SW480 (cell line): ENCODE measurements at places on chromosomes 5 and 9.
A peak's percentile ranks its signal among the peaks of the same experiment; 100 is the strongest.

- DNase-seq, result no peak
Observed at GRCh38 chr5:132099076-132099748, 25.6 kb downstream of the CSF2 start.

- no peak for DNase-seq
Observed at GRCh38 chr9:120331913-120332312, 248.1 kb downstream of the CDK5RAP2 start.

DNA sequence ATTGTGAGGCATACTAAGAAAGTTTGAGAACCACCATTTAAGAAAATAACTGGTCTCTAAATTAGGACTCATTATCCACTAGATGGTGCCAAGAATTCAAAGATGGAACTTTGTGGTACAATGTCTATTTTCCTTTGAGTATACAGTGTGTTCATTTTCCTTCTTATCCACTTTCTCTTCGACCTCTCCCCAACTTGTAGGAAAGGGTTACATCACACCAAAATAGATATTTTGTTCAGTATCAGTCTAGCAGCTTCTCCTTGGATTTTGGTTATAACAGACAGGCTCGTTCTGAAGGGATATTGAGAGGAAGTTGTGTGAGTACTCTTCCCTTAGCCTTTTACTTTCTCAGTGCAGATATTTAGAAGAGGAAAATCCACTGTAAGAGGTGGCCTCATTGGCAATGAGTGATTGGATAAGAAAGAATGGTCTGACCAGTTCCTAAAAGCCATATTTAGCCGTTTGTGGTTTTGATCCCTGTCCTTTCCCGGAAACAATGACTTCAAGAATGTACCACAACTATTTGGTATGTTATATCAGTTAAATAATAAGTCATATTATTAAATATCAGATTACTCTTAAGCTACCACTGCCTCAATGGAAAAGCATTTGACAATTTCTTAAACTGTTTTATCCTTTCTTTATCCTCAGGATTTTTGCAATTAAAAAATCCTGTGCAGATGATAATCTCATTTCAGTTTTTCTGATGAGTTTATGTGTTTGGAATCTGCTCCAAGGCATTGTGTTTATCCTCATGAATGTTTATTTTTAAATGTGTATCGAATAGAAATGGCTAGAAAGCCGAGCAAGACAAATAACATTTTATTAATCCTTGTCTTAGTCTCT lies 69.0 kb upstream of the GRAMD2B start:
- DNase-seq, result peak; percentile 96

DNA sequence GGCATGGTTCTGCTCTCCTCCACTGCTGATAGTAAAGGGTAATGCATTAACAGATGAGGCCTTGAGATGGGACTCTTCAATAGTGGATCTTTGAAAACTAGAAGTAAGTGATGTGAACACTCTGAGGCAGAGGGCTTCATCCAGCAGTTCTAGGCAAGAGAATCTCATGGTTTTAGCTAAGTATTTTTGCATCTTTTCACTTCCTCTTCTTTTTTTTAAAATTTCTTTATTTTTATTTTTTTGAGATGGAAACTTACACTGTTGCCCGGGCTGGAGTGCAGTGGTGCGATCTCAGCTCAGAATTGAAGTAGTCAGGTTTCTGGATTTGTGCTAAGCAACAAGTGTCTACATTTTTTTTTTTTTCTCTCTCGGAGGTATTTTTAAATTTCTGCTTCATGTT lies 101.9 kb downstream of the MTRR start:
- no peak for DNase-seq

- DNase-seq, result no peak
Observed at GRCh38 chr5:132663771-132664695, 6.1 kb downstream of the IL13 start.

DNA sequence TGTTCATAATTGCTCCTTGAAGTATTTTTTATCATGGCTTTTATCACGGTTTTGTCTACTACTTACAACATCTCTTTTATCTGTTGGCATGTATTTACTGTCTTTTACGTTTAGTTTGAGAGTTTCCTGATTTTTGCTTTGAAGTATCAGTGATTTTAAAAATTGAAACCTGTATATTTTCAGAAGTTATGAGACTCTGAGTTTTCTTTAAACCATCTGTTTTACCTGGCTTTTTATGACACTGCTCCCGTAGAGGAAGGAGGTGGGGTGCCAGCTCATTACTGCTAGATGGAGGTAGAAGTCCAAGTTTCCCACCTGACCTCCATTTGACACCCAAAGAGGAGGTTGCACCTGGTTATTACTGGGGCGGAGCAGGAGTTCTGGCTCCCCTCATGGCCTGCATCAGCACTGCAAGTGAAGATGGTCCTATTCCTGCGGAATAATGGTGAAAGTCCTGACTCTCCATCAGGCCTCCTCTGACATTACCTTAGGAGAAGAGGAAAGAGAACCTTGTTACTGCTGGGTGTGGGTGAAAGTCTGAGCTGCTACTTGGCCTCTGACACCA lies 10.0 kb upstream of the ZNF131 start:
- peak; percentile 40 for DNase-seq

- no peak for DNase-seq
Observed at GRCh38 chr5:86152988-86153560, 464.7 kb upstream of the COX7C start.

DNA sequence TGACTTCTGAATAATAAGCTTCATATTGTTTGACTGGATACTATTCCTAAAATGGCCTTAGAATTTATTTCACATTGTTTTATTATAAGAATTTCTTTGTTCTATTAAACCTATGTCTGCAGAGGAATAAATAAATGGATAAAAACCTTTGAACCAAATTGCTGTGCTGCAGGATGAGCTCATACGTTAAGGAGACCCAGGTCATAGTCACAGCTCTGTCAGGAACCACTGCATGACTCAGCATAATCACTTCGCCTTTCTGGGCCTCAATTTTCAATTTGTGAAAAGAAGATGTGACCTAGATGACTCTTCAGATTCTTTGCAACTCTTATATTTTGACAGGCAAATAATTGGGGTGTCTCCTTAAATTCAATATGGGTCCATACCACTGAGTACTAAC lies 36.7 kb upstream of the HMHB1 start:
- no peak for DNase-seq

DNA sequence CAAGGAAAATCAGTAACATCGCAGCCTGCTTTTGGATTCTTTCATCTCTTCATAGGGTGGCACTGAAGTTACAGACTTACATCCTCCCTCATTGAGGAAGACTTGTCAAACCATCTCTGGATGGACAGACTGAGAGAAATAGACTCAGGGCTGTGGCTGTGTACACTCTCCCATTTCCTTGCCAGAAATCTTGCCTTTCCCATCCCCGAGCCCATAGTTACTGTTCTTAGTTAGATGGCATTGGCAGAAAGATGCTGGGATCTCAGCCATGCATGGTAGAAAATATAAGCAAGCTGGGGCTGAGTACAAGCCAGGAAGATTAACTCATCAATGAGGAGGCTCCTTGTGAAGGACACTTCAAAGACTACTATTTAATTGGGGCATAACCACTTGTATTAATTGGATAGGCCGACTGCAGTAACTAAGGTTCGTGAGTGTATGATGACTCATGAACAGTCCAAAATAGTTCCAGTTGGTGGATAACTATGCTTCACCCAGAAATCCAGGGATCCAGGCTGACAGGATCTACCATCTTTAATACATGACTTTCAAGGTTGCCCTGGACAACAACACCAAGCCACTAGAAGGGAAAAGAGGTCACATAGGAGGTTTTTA lies 137.9 kb downstream of the TMEM38B start:
- no peak for DNase-seq

DNA sequence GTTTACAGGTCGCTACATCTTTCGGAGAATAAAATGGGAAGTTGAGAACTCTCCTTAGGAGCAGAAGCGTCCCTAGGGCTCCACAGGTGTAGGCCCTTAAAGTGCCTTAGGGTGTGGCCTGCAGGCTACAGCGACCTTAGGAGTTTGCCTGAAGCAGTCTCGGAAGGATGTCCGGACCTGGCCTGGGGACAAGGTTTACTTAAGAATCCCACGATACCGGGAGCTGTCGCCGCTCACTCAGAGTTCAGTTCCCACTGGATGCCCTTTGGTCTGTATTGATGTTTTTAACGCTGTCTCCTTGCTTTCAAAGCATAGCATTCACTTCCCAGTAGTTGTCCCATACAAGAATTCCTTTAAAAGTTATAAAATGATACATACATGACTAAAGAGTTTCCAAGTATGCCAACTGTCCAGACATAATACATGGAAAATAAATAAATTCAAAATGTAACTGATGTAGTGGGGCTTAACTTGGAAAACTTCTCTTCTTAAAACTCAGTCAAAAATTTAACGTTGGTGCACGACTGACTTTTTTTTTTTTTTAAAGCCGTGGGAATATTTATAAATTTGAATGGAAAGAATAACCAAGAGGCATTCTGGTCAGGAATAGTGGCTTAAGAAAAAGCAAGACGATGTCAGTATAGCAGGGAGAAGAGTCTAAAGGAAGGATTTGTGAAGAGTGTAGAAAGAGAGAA lies 848 bp downstream of the RAD50 start:
- DNase-seq, result peak; percentile 79

DNA sequence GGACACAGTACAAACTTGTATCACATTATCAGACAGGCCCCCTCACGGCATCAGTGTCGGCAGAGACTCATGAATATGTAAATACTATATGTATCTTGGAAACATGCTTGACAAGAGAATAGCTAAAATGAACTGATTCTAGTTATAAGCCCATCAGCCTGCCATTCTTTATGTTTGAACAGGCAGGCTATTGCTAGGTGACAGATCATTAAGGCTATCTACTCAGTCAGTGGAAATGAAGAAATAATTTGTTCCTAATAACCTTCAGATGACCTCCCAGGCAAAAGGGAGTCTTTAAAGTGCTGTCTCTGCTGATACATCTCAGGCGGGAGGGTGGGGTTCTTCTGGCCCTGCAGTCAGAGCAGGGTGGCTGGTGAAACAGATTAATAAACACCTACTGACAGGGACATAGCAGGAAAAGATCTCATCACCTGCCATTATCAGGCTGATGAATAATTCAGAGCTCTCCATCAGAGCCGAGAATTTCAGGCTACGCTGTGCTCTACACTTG lies 394.2 kb downstream of the RASEF start:
- no peak for DNase-seq

DNA sequence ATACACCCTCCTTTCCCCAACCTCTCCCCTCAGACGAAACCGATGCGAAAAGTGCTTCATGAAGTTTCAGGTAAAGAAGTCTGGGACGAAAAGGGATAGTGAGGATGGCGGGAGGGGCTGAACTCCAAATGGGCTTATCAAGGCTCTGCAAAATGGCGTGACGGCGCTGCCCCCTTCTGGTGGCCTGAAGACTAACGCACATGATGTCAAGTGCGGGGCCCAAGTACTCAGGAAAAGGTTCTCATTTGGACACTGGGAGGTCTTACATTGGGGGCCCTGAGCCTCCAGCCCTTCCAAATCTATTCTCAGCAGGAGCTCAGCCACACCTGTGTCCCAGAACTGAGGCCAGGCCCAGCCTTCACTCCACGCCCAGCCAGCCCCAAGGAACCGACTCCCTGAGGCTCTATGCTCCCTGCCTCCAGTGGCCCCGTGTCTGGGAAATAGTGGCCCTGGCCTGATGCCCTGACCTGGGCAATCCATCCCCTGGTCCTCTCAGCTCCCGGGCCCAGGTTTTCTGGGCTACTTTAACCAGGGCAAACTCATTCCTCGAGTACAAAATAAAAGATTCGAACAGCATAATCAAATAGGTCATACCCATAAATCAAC lies 119.9 kb downstream of the KCNIP1 start:
- peak; percentile 60 for DNase-seq

GRCh38 chr5:173326501-173326960 lies 1.7 kb downstream of the STC2 start:
- peak; percentile 84 for DNase-seq

- no peak for DNase-seq
Observed at GRCh38 chr5:102288630-102289029, 7.5 kb downstream of the SLCO4C1 start.

DNA sequence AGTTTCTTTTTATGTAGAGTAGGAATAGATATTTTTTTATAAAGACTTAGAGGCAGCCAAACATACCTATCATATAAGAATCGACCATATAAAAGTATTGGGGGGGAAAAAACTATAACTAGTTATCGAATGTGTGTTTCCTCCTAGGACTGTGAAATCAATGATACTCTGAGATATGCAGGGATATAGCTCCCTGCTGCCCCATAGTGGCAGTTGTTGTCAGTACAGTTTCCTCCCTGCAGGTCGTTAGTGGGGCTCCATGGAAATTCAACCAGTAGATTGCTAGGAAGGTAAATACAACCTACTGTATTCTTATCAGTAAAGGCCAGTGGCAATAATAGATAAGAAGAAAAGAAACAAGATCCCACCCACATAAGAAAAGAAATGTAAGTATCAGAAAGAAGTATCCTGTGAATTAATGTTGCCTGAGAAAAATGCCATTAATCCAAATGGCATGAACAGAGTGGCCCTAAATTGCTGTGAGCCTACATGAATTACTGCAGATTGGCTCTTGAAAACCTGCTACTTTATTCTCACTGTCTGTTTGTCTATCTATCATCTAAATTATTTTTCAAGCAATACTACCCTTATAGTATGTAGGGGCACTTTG lies 136.9 kb upstream of the FBN2 start:
- peak; percentile 39 for DNase-seq

DNA sequence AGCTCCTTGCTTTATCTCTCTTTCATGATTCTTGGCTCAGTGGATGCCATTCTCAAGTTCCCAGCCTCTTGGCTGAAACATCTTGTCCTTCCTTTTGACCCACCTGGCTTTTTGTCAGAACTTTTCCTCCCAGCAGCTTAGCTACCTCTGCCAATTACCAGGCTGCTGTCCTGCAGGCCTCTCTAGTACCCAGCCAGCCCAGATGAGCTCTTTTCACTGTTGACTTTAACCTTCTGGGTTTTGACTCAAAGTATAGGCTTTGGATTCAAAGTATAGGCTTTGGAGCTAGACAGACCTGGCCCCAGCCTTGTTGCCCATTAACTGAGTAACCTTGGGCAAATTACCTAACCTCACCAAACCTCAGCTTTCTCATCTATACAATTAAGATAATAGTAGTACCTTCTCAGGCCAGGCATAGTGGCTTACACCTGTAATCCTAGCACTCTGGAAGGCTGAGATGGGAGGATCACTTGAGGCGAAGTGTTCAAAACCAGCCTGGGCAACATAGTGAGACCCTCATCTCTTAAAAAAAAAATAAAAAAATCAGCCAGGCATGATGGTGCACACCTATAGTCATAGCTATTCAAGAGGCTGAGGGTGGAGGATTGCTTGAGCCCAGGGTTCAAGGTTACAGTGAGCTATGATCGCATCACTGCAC lies 6.6 kb upstream of the TMEFF1 start:
- no peak for DNase-seq
